ENCODE measurements at places on chromosomes 6 and 20.

GRCh38 chr6:170022827-170023619, 267.9 kb downstream of the DLL1 start:
- no peak for DNase-seq

DNA sequence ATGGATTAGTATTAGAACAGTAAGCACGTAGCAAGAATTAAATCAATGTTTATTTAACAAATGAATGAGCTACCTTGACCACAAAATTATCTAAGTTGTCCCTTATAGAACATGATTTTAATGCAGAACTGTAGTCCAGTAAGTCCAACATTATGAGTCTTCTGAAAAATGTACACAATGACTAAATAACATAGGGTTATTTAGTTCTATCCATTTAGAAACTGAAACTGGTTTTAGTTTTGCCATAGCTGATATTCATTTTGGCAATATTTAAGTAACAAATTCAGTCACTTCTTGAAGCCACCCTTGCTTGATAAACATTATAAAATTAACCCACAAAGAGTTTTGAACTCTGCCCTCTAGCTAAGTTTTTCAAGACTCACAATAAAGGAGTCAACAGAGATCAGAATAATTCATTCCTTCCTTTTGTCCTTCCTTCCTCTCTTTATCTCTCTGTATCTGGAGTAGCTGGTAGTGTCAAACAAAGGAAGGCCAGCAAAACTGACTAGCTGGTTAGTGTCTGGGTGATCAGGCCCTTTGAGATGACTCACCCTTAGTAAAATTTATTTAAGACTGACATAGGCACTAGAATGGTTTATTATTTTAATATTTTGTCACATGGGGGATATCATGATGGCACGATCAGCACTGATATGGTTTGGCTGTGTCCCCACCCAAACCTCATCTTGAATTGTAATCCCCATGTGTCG, 115.1 kb downstream of the BTBD9 start:
- DNase-seq: no peak

- DNase-seq: no peak
Observed at GRCh38 chr6:15062516-15063252, 183.2 kb upstream of the JARID2 start.

DNA sequence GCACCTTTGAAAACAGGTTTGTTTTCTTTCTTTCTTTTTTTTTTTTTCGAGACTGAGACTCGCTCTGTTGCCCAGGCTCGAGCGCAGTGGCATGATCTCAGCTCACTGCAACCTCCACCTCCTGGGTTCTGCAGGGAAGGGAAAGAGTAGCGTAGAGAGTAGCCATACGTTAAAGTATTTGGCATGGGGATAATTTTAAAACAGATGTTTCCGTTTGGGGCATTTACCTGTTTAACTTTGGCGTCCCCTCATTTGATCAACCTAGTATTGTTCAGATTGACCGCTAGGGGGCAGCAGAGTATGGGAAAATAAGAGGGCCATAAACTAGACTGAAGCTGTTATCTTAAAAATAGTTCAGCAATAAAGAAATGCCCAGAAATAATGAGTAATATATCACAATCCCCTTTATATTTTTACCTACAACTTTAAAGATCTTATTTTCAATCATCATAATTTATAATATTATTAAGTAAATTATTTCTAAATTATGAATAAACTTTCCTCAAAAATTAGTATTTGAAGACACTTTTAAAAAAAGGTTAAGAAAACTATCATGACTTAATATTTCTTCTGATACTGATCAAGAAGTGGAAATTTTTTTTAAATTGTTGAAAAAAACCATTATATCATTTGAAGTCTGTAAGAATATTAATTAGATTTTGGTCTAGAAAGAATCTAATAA, 7.6 kb upstream of the TAAR9 start:
- DNase-seq: peak; percentile 28

DNA sequence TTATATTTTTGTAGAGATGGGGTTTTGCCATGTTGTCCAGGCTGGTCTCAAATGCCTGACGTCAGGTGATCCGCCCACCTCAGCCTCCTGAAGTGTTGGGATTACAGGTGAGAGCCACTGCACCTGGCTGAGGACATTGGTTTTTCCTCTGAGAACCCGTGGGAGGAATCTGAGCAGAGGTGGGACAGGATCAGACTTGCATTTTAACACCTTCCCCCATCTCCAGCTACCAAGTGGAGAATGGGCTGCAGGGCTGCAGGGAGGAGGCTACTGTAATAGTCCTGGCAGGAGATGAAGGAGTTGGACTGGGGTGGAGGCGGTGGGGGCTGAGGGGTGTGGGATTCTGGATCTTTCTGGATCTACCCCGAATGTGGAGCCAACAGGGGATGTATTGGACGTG, 24.5 kb downstream of the FAM110A start:
- DNase-seq: no peak

DNA sequence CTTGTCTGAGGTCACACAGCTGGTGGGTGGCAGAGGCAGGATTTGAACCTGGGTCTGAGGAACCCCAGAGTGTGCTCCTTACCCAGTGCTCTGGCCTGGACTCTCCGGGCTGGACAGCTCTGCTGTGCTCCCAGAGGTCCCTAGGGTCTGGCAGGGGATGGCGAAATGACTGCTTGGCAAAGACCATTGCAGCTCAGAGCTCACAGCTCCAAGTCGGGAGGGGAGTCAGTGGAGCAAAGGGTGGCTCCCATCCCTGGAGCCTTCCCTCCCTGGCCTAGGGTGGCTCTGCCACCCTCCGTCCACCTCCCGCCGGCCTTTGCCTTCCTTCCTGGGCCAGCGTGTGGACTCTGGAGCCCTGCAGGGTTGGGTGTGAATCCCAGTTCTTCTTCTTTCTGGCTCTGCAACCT, 17.5 kb downstream of the CEBPB start:
- DNase-seq: no peak

DNA sequence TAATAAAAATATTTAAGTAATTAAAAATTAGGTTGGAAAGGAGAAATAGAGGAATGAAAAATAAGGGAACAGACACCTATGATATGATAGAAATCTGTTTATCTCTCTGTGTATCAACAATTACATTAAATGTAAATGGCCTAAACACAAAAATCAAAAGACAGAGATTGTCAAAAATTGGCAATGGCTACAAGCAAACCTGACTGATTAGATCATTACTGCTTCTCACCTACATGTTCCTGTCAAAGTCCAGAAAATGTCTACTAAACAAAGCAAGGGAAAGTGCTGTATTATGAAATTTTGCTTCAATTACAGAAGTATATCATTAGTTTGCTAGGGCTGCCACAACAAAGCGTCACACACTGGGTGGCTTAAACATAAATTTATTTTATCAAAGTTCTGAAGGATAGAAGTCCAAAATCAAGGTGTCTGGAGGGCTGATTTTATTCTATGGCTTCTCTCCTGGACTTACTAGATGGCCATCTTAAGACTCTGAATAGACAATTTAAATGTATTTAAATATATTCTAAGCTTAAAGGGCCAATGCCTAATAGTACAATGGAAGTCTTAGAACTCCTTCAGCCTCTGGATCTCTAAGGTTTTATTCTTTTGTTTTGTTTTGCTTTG, 6.3 kb downstream of the ME1 start:
- DNase-seq: no peak

Measured in SK-N-SH (cell line).